COLO829 (cell line): ENCODE measurements at places on chromosomes 16 and 17.

GRCh38 chr16:67548265-67549126 is 13.8 kb upstream of the CTCF start:
- no peak for DNase-seq

DNA sequence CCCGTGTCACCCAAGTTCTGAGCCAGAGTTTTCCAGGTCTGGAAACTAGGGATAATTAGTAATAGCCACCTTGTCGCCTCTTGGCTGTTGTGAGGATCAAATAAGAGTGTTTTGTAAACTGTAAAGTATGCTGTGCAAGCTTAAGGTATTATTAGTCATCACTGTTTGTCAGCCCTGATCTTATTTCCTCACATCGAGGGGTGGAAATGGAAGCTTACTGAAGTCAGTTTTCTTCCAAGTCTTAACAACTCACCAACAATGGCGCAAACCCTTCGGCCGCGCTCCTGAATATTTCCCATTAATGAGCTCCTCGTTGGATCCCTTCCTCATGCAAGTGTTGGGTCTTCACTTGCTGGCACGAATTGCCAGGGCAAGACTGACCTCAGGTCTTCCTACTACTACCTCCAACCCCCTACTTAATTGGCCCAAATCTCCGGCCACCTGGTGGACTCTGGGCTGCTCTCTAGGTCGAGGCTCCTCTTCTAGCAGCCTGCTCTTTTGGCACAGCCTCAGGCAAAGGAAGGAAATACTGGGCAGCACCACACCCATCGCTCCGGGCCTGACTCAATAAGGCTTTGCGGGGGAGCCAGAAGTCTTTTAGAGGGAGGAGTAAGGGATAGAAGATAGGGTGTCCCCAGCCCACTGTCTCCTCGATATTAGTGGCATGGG is 885 bp upstream of the SLC35B1 start:
- no peak for DNase-seq

GRCh38 chr17:10172241-10172741 is 26.1 kb downstream of the GAS7 start:
- DNase-seq = no peak

- no peak for DNase-seq
These were observed 25.0 kb downstream of the RMI2 start for GRCh38 chr16:11370084-11370931.

DNA sequence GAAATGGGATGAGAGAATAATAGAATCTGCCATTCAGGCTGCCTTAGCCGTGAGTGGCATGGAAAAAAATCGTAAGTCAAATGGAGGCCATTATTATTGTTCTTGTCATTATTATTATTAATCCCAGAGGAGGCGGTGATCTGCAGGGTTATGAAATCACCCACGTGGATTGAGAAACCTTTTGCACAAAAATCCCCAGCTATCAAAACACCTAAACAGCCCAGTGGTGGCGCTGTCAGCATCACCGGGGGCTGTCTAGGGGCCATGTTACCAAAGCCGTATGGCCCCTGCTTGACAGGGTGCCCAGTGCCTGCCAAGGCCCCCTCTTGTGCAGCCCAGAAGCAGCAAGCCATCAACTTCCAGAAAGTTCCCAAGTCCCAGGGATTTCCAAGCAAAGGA is 25.2 kb downstream of the CNGB1 start:
- DNase-seq = no peak

GRCh38 chr16:60463986-60464385 is 1572.3 kb downstream of the CDH8 start:
- DNase-seq = no peak

DNA sequence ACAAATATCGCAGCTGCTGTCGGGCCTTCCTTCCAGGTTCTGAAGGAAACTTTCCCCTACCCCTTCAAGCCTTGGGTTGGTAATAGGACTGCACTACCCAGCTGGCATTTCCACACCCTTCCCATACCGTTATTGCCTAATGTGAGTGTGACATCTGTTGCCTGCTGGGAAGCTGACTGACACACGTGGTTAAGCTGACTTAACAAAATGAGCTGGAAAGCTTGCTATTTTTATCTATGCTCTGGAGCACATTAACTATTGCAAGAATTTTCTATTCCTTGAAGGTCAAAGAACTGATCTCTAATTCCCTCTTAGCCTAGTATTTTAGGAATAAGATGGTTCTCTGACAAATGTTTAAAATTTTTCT is 79.5 kb downstream of the PMP22 start:
- DNase-seq = no peak

- DNase-seq = no peak
These were observed 49.8 kb downstream of the TANC2 start for GRCh38 chr17:63015824-63016223.

GRCh38 chr17:27504188-27504995 is 48.1 kb downstream of the KSR1 start:
- DNase-seq = no peak

- DNase-seq = no peak
These were observed 573 bp downstream of the CTDNEP1 start for GRCh38 chr17:7250695-7251627.

DNA sequence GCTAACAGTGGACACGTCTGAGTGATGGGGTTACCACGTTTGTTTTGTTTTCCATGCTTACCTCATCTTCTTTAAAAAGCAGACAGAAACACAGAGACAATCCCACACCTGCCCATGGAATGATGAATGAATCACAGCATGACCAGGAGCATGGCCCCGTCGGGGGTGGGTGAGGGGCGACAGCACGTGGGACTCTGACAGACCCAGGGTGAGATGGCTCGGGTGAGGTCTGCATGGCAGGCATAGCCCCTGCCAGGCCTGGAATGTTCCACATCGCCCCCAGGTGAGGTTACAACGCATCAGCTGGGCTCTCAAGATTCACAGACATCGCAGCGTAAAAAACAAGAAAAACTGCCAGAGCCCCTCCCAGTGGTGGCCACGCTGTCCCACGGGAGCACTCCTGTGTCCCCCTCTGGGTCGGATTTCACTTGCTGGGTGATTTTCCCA is 18.1 kb downstream of the SLC7A5 start:
- DNase-seq = no peak

- DNase-seq = no peak
These were observed 28.5 kb downstream of the CYTH1 start for GRCh38 chr17:78753316-78754250.

GRCh38 chr16:10635365-10636021 is 55.1 kb upstream of the EMP2 start:
- no peak for DNase-seq

GRCh38 chr17:16493531-16494046 is 1.6 kb upstream of the LRRC75A start:
- no peak for DNase-seq

GRCh38 chr16:24896439-24896838 is 50.7 kb downstream of the SLC5A11 start:
- no peak for DNase-seq

DNA sequence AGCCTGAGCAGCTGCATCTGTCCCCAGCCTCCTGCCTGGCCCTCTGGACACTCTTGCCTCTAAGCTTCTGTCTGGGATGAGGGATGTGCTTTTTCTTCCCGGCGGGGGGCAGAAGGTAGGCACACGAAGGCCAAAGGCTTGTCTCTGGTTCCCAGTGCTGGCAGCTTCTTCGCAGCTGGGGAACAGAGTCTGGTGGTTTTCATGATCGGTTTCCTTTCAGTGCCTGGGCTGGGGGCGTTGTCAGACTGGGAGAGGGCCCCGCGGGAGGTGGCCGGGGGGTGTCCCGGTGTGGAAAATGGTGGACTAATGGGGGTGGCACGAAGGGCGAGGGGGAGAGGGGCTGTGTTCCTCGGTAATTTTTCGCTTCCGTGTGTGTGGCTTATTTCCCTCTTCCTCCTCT is 988 bp downstream of the RAP1GAP2 start:
- DNase-seq = no peak

GRCh38 chr17:31327534-31328159 is 6.2 kb upstream of the EVI2A start:
- DNase-seq = no peak

DNA sequence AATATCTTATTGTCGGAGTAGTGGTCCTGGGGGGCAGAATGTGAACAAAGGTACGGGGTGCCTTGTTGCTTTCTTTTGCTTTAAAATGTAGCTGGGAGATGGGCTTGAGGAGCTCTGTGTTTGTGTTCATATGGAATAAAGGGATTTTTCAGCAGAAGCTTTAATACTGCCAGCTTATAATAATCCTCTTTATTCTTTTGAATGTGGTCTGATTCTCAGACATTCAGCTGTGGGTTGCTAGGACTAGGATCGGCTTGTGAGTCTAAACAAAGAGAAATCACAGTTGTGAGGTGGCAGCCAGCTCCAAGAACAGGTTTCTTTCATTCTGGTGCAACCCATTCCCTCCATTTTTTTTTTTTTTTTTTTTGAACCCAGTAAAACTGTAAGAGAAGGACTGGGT is 7.2 kb downstream of the MRPL58 start:
- no peak for DNase-seq

GRCh38 chr17:78682363-78682762 is 99.7 kb downstream of the CYTH1 start:
- no peak for DNase-seq

DNA sequence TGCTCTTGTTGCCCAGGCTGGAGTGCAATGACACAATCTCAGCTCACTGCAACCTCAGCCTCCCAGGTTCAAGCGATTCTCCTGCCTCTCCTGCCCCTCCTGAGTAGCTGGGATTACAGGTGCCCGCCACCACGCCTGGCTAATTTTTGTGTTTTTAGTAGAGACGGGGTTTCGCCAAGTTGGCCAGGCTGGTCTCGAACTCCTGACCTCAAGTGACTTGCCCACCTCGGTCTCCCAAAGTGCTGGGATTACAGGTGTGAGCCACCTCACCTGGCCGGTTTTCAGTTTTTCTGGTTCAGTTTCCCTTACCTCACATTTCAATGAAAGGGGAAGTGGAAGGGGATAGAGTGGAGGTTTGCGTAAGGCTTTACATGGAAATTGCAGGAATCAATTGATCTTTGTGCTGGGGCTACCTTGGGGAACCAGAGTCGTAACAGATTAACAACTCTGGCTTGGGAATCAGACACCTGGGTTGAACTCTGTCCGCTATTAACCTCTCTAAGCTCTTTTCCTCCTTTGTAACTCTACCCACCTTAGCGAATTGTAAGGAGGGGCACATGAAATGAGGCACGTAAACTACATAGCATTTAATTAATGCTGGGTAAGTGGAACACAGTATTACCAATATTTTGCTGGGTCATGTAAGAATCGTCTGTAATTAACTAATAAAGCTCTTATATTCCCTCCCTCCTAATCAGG is 3.2 kb downstream of the MPV17L start:
- DNase-seq = no peak

- DNase-seq = no peak
These were observed 85.4 kb downstream of the IRX3 start for GRCh38 chr16:54201200-54201599.

DNA sequence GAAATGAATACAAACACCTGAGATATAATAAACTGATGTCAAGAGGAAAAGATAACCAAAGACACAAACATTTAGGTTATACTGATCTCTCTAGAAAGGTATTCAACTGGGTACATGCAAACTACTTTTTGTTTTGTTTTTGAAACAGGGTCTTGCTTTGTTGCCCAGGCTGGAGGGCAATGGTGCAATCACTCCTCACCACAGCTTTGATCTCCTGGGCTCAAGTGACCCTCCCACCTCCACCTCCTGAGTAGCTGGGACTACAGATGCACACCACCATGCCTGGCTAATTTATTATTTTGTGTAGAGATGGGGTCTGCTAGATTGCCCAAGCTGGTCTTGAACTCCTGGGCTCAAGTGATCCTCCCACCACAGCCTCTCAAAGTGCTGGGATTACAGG is 38.1 kb downstream of the TEKT5 start:
- no peak for DNase-seq

DNA sequence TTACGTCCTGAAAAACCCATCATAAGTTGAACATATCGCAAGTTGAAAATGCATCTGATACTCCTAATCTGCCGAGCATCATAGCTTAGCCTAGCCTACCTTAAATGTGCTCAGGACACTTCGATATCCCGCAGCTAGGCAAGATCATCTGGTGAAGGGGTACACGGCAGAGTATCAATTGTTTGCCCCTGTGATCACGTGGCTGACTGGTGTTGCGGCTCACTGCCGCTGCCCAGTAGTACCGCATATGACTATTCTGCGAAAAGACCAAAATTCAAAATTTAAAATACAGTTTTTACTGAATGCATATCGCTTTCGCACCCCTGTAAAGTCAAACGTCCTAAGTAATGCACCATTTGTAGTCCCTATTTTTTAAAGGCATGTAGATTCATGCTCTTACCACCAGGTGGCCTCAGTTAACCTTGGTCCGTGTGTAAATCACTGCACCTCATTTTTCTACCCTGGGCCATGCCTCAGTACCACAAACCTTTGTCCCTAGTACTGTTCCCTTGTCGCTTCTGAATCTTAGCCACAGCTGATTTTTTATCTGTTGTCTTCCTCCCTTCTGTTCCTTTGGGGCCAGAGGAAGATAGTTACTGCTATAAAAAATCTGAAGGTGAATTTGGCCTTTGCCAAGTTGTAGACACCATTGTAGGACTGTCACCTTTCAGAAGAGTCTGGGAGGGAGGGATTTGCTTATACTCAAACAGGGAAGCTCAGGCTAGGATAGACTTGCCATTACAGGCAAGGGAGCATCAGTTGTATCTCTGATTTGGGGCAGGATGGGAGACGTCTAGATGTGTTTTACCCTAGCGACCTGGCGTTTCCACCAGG is 34.4 kb downstream of the WWP2 start:
- no peak for DNase-seq

- DNase-seq = no peak
These were observed 1.3 kb upstream of the HELZ start for GRCh38 chr17:67246403-67246652.

GRCh38 chr16:75938818-75939217 is 212.5 kb upstream of the CPHXL start:
- DNase-seq = no peak

DNA sequence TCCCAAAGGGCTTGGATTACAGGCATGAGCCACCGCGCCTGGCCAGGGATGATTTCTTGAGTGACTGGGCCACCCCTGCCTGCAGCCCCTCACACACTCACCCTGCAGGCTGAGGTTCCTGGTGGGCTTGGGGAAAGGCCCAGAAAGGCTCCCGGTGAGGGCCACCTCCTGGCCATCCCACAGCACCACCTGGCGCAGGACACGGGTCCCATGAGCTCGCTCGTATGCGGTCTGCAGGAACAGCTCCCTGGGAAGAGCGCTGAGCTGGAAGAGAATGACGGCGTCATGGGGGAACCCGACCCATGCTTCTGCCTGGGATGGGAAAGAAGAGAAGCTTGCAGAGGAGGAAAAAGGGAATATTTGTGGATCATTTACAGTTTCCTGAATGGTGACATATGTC is 59.3 kb downstream of the RMI2 start:
- no peak for DNase-seq

GRCh38 chr16:75653922-75654321 is 6.3 kb downstream of the TERF2IP start:
- no peak for DNase-seq

DNA sequence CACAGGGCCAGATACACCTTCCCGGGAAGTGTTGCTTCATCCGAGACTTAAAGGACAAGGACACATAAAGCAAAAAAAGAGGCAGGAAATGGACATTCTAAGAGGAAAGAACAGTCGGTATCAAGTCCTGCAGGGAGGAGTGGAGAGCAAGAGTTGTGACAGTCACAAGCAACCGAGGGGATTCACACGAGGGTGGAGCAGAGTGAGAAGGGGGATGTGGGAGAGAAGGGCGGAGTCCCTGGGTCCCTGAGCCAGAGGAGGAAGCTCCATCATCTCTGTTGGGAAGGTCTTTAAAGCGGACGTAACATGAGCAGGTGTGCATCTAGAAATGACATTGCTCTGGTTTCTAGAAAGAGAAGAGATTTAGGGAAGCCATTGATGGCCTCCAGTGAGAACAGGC is 47.1 kb downstream of the AIPL1 start:
- DNase-seq = no peak

- DNase-seq = no peak
These were observed 173.5 kb downstream of the BCAS3 start for GRCh38 chr17:60851181-60851580.

- DNase-seq = no peak
These were observed 80.0 kb downstream of the CPPED1 start for GRCh38 chr16:12723681-12724080.
